ENCODE measurements at places on chromosomes 11 and 22.

DNA sequence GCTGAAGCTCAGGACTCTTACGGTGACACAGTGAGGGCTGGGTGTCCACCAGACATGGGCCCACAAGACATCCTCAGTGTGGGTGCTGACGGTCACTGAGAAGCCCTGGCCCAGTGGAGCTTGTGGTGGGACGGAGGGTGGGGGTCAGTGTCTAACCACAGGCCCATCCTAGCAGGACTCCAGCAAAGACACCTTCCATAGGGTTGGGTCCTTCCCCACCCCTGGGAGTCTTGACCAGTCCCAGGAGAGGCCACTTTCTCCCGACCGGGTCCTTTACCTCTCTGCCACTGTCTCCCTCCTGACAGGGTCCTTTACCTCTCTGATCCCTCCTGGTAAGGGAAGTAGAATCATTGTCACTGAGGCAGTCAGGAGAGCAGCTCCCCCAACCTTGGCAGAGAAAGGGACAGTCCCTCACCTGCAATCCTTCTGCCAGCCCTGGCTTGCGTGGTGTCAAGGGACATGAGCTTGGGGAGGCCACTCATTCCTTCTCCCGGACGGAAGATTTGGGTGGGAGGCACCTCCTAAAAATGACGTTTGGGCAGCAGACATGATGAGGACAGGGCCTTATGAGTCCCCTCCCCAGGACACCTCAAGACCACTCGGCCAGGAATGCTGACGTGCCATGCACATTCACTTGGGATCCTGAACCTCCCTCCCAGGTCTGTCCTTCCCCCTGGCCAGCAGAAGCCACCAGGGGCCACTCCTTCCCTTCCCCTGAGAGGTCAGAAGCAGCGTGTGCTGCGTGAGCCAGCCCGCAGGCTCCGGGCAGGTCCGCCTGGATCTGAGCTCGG, 91.5 kb upstream of the FGF3 start:
- no peak for DNase-seq

DNA sequence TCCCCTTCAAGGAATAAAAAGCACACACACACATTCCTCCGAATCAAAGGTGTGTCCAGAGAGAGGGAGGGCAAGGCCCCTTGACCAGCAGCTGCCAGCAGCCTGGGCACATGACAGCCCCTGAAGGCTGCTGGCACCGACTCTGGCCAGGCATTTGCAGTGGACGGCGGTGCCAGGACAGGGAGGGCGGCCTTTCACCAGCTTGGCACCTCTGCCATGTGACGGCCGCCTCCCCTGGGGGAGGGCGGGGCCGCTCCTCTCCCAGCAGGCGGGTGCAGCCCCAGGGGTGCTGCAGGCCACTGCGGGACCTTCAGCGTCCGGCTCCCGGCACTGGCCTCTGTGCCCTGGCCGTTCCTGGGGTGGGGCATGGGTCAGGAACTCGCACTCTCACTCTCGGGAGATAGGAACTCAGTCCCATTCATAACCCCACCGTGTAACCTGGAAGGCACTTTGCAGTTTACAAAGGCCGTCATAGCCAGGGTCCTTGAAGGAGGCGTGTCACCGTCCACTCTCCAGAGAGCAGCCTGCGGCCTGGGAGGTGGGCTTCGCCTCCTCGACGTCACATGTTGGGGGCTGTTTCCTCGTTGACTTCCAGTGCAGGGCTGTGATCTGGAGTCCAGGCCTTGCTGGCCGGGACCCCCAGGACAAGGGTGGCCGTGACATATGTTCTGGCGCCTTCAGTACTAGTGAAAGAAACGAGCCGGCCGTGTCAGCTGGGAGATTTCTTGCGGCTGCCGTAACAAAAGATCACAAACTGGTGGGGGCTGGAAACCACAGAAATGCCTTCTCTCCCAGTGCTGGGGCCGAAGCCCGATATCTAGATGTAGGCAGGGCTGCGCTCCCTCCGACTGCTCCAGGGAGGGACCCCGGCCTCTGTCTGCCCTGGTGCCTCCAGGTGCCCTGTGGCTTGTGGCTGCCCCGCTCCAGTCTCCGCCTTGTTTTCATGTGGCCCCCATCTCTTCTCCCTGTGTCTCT, 39.9 kb upstream of the SMIM38 start:
- DNase-seq, result no peak

DNA sequence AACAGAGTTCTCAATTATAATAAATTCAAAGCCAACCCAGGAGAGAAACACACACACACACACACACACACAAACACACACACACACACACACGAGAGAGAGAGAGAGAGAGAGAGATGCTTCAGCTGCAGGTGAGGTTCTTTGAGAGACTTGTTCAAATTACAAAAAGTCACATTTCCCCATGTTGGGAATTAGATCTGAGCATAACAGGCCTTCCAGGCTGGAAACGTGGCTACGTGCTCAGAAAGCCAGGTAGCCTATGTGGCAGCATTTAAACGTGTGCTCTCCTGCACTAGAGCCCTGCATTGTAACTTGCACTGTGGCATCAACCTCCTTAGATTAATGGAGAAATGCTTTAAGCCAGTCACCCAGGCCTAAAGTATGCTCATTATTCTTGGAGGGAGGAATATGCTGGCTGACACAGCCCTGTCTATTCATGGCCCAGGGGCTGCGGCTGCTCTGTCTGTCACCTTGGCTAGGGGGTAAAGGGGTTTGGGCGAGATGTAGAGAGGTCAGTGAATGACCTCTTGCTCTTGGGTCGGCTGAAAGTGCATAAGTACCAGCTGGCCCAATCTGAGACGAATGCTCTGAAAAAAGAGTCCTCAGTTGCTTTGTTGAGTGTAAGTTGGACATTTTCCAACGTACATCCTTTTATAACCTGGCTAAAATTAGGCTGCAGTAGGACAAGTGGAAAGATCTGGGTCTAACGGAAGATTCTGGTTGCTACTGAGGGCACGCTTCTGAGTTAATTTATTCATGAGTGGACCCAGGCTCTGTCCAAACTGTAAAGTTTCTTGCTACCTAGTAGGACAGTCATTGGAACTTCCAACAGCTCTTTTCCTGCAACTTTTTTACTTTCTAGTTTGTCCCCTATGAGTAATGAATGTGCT, 171.1 kb upstream of the SEZ6L start:
- DNase-seq, result no peak

DNA sequence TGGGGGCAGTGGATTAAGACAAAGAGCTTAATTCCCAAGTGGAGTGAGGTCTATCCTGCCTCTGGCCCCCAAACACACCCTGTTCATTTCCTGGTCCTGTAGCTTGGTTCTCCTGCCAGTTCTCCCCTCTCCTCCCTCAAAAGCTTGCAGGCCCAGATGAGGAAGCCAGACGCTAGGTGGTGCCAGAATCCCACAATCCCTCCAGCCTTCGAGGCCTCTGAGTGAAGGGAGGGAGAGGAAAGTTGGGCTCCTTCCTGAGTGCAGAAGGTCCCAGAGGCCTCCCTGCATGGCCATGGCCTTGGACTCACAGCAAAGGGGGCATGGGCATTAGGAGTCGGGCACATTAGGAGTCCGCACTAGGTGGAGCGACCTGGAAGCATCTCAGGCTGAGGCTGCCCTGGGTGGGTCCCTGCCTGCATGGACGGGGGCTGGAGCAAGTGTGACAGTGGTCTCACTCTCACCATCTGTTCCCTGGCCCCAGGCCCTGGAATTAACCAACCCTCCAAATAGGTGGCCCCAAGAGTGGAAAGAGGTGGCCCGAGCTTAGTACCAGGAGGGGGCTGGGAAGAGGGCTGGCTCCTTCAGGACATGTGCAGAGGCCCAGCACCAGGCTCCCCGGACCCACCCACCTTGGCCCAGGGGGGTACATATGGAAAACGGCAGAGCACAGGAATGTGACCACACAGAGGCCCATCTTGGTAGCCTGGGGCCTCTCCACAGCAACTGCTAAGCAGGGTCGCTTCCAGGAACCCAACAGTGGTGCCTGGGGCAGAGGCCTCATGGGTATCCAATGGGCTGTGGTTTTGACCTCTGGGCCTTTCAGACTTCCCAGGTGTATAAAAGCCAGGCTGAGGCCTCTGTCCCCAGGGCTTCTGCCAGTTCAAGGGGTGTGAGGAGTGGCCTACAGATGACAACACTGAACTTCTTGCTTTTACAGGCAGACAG, 5.2 kb downstream of the FXYD2 start:
- no peak for DNase-seq

GRCh38 chr22:35135165-35135564, 69.2 kb downstream of the ISX start:
- DNase-seq, result no peak

GRCh38 chr22:23243006-23243573, 62.8 kb downstream of the BCR start:
- DNase-seq, result no peak
